ENCODE measurements at places on chromosomes 7 and 10.

DNA sequence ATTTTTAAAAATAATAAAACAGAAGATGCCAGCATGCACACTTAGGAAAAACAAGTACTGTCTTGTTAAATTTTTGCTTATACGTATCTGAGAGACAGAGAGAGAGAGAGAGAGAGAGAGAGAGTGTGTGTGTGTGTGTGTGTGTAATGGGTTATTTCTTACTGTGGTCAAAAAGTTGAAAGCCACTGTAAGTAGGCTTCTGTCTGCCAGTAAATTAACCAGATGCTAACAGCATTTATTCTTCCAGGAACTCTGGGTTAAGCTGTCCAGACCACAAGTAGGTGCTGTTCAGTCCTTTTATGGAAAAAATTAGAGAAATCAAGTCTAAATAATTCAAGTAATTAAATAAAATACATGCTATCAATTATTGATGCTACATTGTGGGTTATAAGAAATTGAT lies 39.7 kb downstream of the RNF32 start:
- DNase-seq, result no peak

- no peak for DNase-seq
Measured at GRCh38 chr7:129188892-129189660, 643 bp downstream of the SMO start.

DNA sequence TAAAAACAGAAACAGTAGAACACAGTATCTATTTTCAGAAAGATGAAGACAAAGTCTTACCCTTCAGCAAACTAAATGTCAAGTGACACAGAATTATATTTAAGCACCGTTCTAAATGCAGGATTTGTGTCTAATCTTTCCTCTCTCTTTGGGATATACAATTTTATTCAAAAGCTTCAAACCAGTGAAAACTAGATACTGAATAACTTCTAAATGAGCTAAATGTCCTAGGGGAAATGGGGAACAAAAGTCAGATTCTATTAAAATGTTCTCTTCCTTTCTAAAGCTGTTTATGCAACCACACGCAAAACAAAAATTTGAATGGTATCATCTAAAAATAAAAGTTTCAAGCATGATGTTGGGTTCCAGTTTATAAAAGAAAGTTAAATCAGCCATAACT lies 136.4 kb upstream of the AOAH start:
- no peak for DNase-seq

DNA sequence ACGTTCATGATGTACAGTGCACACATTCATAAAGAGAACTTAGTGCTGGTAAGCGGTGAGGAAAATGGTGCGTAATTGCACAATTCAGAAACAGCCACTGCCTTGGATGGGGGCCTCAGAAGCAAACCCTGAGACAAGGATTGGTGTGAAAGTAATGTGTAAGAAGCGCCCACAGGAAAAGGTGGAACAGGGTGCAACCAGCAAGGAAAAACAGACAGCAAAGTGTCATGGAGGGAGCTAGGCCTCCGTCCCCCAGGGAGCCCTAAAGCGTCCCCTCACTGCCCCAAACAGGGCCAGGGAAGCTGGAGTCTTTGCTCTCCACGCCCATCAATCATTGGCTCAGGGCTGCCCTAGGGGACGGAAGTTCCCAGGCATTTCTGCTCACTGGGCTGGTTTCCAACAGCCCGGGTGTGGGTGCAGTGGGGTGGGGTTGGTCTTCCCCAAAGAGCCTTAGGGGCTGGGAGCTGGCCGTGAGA lies 9.6 kb upstream of the C10orf105 start:
- DNase-seq, result no peak

DNA sequence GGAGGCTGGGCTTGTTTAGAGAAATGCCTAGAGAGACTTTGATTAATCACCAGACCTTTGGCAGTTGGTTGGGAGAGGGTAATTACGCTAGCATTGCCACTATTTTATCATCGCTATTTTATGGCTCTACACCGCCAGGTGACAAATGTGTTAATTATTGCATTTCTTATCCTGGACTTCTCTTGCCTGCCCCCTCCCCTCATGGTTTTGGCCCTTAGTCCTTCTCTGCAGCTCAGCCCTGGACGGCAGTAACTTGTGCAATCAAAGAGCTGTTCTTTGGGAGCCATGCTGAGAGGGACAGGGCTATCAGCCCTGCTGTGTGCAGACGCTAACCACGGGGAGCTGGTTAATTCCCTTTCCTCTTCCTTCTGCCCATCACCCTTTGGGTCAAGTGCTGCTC lies 585.0 kb downstream of the AUTS2 start:
- no peak for DNase-seq

- no peak for DNase-seq
Measured at GRCh38 chr10:128065881-128066534, 60.2 kb downstream of the MKI67 start.

- DNase-seq, result no peak
Measured at GRCh38 chr7:1707756-1708595, 37.9 kb downstream of the ELFN1 start.

Measured in CD4-positive, alpha-beta T cell (primary cell).